ENCODE measurements at places on chromosomes 4 and X.

- DNase-seq, result no peak
Observed at GRCh38 chr4:25884031-25884782, 21.4 kb upstream of the SEL1L3 start.

GRCh38 chr4:25827897-25828296 is 34.9 kb downstream of the SEL1L3 start:
- no peak for DNase-seq

DNA sequence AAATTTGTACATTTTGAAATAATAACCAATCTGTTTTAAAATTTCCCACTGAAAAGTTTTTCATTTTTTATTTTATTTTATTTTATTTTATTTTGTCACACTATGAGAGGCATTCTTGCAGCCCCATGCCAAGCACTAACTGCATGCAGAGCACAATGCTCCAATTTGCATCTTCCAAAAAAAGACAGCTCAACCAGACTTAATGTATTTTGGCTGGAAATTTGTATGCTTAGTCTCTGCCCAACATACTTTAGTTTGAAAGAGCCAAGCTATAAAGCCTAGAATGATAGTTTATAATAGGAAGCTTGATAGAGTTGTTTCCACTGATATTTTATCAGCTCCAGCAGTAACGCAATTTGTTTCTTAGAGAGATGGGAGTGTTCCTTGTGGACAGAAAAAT is 235.5 kb downstream of the GALNTL6 start:
- no peak for DNase-seq

DNA sequence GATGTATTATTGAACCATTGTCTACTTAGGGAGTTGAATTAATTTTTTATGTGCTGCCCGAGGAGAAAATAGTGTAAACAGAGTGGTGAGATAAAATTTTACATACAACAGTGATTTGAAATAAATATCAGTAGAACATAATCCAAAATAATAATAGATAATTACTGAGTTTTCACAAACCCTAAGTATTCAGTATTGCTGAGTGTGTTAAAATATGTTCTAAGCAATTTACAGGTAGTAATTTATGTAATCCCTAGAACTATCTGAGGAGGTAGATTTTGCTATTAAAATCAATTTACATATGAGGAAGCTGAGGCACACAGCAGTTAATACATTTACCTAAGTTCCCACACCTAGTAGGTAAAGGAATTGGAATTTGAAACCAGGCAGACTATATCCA is 134.7 kb upstream of the FAT1 start:
- DNase-seq, result no peak

GRCh38 chr4:84606645-84607044 is 23.7 kb downstream of the CDS1 start:
- no peak for DNase-seq

DNA sequence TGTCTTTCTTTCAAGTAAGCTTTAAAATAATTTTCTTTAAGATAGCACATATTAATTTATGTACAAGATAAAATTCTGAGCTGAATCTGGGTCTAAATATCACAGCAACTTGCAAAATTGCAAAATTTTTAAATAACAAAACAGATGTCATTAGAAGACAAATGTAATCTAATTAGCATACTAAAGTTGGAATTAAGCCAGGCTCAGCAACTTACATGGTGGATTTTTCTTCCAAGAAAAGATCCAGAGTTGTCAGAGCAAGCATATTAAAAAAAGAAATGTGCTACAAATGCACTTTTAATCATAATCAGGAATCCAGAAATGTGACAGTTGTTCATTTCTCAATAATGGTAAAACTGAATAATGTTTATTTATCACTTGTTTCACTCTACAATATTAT is 906.9 kb upstream of the INTU start:
- no peak for DNase-seq
